ENCODE measurements at places on chromosomes 12 and 14.

DNA sequence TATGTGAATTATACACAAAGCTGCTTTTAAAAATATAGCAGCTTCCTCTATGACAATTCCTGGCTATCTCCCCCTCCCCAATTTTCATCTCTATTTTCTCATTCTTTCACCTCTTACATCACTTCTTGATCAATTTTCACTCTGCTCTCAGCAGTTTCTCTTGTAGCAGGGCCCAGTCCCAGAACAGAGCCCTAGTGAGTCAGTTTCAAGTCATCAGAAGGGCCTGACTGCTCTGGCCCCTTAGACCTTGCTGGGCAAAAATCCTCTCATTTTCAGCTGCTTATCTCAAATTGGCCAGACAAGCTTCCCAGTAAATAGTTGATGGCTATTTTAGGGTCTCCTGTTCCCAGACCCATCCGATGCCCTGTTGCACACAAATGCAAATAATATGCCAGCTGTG lies 101.4 kb downstream of the TTC7B start:
- DNase-seq, result no peak

DNA sequence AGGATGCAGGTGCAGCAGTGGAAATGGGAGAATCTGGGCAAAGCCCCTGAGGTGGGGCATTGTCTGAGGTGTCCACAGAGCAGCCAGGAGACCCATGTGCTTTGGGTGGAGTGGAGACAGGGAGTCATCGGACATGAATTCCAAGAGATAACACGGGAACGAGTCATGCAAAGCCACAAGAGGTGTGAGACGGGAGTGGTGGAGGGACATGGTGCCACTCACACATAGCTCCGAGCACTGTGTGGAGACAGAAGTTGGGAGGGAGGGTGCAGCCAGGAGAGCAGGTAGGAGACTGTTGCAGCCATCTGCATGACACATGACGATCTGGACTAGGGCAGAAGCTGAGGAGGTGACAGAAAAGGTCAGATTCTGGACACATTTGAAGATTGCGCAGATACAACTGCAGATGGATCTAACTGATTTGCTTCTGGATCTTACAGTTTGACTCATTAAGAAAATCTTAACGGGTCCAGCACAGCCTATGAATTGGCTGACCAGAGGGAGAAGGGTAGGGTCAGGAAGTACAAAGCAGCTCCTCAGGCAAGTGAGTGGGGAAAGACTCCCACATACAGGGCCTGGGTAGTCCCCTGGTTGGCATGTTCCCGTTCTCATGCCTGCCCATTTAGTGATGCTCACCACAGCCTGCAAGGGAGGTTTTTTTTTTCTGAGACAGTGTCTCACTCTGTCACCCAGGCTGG lies 379.8 kb downstream of the FUT8 start:
- no peak for DNase-seq

- no peak for DNase-seq
Observed at GRCh38 chr12:30278401-30278800, 417.3 kb downstream of the IPO8 start.

- DNase-seq, result no peak
Observed at GRCh38 chr14:100350276-100350926, 27.3 kb downstream of the SLC25A47 start.

DNA sequence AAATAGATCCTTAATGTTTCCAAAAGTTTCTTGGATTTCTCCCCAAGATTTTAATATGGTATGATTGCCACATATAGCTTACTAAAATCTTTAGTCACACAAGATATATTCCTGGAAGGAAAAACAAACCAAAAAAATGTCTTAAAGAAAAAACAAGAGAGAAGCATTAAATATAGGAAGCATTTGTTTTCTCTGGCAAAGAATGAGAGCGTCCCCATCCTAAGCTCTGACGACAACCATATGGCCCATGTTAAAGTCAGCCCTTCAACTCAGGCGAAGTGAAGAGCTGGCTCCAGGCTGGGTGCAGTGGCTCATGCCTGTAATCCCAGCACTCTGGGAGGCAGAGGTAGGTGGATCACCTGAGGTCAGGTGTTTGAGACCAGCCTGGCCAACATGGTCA lies 35.6 kb downstream of the GCH1 start:
- DNase-seq, result peak; percentile 50

DNA sequence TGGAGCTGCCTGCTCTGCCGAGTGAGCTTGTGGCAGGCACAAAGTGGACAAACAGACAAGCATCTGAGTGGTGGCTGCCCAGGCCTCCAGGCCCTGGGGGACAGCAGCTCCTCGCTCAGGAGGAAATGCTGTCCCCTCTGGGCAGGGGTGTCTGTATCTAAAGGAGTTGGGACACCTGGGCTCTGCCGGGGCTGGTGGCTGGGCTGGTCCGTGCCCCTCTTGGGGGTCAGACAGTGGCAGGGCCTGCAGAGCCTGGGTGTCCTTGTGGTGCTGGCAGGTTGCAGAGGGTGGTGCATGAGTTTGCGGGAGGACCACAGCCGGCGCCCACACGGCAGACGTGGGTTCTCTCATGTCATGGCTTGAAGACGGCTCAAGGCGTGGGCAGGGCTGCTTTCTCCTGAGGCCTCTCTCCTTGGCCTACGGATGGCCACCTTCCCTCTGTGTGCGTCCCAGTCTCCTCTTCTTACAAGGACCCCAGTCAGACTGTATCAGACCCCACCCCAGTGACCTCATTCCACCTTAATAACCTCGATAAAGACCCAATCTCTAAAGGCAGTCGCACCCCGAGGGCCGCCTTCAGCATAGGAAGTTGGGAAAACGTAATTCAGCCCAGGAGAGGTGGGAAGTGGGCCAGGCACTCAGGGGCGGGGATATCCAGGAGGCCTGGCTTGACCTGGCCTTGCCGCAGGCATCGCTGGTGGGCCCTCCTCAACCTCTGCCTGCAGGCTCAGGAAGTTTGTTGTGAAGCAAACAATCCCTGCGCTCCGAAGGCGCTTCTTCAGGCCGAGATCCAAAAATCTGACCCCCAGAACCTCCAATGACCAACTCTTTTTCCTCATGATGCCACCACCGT lies 110.0 kb downstream of the KIF26A start:
- no peak for DNase-seq

DNA sequence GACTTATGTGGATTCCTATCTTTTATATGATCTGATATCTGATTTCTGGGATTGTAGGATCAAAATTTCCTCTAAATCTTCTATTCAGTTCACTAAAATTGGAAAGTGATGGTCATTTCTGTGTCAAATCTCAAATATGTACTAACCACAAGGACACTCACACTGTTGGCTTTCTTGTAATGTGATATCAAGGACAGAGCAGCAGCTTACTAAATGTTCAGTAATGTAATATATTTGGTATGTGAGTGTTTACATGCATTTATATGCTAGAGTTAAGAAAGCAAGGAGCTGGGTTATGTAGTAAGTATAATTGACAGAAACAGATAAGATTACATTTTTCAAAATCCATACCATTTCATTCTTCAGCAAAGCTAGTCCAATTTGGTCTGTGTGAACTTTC lies 16.5 kb downstream of the PUS7L start:
- DNase-seq, result no peak

- no peak for DNase-seq
Observed at GRCh38 chr12:70451528-70451927, 85.4 kb downstream of the KCNMB4 start.

DNA sequence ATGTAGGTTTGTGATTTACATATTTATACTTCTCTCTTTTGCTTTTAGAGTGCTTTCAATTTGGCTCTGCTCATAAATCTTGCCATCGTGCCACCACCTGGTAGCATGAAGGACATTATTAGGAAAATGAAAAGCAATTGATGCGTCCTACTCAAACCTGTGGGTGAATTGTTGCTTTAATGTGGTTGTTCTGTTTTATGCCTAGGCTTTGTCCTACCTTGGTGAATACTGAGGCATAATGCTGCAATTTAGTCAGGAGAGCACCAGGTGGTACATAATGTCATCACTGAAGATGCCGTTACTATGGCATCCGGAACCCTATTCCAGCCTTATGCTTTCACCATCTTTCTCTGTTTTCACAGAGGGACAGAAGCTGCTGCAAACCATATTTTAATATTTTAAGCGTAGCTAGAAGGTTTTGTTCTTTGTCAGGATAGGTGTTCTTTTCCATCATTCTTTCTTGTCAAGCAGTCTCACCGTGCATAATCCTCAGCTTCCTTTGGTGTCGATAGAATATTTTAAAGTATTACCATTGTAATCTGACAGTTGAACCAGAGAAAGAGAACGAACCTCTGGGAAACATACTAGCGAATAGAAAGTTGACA lies 68.5 kb upstream of the PKP2 start:
- no peak for DNase-seq

DNA sequence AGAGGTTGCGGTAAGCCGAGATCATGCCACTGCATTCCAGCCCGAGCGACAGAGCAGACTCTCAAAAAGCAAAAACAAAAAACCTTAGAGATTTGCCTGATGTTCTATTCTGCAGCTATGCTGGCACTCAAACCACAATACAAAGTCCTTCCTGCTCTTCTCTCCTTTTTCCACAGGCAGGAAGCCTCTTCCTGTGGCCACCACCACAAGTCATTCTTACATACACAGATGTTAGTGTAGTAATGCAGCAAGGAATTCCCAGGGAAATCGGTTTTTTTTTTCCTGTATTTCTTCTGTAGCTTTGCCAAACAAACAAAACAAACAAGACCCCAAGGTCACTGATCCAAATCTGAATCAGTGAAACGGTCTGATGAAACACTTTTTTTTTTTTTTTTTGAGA lies 104.3 kb downstream of the FIGNL2 start:
- DNase-seq, result no peak

All from WERI-Rb-1 (cell line).